Left renal cortex interstitium (tissue), 4 donors: ENCODE measurements at places on chromosomes 16 and 17.

- DNase-seq, result no peak
Observed at GRCh38 chr17:62085511-62086408, 20.7 kb upstream of the MED13 start.

DNA sequence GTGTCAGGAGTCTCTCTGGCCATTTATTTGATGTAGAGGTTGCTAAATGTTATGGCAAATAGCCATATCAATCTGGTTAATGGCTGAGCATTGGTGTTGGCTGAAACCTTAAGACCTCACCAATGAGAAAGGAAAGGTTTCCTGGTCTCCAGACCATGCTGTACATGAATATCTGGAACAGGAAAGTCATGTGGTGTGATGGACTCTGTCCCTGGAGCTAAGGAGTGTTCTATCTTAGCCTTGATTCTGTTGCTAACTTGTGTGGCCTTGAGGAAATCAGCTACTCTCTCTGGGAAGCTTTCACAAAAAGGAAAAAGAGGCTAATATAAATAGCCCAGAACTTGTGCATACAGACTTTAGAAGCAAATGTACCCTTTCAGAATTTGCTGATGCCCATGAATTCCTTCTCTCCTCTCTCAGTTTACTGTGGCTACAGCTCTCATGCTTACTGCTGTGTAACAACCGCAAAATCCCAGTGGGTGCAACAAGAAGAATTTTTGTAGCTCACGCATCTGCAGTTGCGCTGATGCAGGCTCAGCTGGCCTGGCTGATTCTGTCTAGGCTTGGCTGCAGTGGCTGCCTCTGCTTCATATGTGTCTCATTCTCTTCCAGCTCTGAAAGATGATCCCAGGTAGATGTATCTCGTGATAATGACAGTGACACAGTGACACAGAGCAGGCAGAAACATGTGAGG is 287.5 kb downstream of the NPIPA8 start:
- no peak for DNase-seq

DNA sequence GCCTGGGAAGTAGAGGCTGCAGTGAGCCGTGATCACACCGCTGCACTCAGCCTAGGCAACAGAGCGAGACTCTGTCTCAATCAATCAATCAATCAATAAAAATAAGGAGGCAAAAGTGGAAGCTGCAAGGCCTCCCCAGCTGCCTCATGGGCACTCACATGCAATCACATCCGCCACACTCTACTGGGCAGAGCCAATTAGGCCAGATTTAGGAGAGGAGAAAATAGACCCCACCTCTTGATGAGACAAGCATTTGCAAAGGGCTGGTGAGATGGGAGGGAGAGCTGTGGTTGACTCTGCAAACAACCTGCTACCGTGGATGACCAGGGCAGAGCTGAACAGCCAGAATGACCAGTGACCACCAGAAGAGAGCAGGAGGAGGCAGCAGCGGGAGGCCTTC is 14.7 kb upstream of the GSG1L start:
- no peak for DNase-seq

- DNase-seq, result no peak
Observed at GRCh38 chr17:39604911-39605491, 2.7 kb downstream of the NEUROD2 start.

DNA sequence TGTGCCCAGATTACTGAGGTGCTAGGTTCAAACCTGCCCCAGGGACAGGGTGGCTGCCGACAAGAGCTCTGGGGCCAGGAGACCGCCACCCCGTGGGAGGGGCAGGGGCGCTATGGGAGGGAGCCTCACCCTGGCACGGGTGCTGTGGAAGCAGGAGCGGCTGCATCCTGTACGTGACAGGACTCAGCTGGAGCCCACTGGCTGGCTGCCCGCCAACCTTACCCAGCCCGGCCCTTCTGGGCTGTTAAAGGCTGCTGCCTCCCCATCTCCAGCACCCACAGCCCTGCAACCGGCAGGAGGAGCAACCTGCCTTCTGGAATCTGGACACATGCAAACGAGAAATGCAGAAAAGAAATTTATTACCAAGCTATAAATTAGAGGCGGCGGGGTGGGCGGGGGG is 11.2 kb downstream of the PAM16 start:
- no peak for DNase-seq

DNA sequence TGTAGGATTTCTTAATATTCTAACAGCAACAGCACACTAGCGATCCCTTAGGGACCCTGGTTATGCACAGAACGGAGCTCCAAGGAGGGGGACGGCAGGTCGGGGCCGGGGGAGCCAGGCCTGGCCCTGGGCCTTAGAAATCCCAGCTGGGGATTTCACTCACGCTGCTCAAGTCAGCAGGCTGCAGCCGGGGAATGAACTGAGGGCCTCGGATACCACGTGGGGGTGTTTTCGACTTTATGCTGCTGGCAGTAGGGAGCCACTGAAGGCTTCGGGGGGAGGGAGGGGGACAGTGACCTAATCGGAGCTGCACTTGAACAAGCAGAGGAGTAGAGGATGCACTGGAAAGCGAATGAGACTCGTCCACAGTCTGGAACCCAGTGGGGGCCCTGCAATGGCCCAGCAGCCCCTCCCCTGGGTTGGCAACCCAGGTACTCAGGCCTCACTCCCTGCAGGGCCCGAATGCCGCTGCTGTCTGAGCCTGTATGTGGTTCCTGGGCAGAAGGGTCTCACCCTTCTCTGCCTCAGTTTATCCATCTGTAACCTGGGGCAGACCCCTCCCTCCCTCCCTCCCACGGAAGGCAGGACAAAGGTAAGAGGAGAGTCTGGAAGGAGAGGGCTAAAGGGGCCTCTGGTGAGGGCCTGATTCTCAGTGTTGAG is 53.7 kb downstream of the RPH3AL start:
- DNase-seq, result no peak

DNA sequence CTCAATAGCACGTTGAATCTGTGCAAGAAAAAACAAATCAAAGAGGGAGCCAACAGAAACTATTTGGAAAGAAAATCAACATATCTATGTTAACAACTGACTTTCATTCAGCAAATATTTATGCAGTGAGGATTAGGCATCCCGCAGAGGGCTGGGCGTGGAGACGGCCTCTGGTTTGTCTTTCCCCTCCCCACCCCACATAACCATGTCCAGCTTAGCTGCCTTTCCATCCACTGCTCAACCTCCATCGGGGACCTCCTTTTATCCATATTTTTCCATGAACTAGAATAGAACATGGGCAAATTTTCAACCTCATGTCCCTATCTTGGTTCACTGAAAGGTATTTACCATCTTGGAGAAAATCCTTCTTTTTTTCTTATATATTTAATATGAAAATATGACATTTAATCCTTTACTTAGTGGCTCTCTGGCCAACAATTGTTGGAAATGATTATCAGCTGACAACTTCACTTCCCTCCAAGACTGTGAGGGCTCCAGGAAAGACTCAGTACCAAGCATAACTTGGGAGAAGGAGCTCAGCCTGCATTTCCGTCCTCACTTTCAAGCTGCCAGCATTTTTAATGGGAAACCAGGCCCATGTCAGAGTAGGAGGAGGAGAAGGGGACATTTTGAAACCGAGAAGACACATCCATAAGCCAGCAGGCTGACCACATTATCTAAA is 462.6 kb upstream of the MAF start:
- no peak for DNase-seq

DNA sequence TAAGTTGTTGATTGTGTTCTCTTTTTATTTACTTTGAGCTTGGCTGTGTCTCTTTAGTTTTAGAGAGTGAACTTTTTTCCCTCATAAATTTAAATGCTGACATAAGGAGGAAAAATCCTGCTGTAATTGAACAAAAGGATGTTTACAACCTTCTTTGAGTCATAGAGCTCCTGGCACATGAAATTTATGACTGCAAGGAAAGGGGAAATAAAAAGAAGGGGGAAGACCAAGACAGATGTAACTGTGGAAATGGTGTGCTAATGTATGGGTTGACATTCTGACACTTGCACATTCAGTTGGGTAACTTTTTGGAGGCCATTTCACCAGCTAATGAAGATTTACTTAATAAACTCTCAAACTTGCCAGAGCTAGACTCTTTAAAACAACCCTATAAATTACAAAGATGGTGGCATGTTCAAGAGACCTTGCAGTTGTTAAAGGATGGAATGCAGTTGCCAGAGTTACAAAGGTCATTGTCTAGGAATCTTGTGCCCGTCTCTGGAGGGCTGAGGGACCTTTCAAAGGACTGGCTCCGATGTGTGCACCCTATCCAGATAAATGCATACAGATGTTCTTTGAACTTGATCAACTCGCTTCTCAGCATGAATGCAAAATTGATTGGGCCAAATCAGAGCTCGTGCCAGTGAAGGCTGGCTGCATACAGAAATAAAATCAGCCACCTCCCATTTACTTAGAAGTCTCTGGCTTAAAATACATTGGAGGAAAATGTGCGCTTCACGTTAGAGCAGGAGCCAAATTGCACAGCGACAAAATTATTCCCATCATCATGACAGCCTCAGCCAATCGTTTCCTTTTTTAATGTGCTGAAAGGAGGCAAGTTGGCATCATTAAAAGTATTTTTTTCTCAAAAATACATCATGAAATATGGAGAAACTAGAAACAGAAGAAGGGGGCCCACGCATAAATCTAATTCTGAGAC is 289.0 kb upstream of the XYLT1 start:
- no peak for DNase-seq
